SJSA1 (cell line): ENCODE measurements at places on chromosomes 7 and 10.

DNA sequence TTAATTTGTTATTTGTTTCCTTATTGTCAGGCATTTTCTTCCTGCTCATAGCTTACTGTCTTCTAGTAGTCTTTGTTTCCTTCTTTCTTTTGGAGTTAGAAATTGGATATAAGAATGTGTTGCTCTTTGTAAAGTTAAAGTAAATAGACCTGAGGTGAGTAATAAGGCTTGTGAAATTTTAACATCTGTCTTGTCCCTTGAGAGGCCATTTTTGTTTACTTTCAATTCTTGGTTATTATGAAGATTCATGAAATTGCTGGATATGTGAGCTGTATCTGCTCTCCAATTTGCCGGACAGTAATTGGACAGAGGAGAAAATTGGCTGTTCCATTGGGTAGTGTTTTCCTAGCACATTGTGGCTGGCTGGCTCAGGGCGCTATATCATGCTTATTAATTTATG, 260.7 kb downstream of the EXOC4 start:
- DNase-seq, result peak; percentile 28

DNA sequence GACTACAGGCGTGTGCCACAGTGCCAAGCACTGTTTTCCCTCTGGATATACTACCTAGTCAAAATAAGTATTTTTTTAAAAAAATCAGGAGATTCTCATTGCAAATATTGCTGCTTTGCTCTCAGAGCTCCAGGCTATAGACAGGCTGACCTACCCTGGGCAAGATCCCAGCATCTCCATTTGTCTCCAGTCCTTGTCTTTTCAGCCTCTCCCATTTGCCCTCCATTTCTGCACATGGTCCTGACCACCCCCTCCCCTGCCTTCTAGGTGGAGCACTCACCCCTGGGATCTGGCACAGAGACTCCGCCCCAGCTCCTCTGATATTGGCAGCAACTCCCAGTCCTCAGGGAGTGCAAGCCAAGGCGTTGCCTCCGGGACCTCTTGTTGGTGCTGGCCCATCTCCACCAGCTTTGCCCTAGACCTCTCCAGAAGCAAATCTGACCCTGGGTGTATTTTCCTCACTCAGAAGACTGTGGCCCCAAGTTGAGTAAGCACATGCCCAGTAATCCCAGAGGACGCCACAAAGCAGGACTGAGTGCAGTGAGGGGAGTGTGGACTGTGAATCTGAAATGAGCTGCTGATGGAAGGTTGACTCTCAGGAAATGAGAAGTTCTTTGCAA, 120.6 kb downstream of the MTPAP start:
- no peak for DNase-seq

DNA sequence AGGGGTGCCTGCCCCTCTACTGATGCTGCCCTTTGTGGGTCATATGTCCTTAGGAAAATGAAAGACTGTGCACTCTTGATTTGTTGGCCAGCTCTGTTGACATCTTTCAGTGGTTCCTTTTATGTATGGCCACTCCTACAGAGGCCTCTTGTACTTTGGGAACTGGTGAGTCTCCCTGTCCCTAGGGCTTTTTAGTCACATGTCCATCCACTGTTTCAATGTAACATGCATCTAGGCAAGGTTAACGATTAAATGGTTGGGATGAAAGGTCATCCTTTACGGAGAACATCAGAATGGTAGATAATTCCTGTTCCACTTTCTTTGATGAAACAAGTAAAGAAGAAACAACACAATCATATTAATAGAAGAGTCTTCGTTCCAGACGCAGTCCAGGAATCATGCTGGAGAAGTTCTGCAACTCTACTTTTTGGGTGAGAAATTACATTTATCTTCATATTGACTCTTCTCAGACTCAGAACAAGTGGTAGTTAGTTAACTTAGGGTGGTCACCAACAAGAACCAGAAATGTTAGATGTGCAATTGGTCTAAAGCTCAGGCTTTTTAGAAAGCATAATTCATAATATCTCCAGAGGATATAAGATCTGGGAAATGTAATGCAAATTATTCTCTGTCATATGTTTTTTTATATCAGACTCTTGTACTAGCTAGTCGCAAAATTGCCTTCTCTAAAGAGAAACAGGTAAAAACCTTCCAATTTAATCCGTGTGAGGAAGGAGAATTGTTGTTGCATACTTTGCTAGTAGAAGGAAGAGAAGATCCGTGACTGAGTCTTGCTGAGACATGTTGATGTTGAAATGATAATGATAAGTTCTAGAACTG, at the start of gene ABCC2:
TSS of gene ABCC2 (plus strand) at position 194 of the 840 bp plus-strand sequence. CDS start at position 399, 205 bp downstream.
- DNase-seq, result no peak

GRCh38 chr7:153152801-153153422, 393.4 kb downstream of the ACTR3B start:
- no peak for DNase-seq

DNA sequence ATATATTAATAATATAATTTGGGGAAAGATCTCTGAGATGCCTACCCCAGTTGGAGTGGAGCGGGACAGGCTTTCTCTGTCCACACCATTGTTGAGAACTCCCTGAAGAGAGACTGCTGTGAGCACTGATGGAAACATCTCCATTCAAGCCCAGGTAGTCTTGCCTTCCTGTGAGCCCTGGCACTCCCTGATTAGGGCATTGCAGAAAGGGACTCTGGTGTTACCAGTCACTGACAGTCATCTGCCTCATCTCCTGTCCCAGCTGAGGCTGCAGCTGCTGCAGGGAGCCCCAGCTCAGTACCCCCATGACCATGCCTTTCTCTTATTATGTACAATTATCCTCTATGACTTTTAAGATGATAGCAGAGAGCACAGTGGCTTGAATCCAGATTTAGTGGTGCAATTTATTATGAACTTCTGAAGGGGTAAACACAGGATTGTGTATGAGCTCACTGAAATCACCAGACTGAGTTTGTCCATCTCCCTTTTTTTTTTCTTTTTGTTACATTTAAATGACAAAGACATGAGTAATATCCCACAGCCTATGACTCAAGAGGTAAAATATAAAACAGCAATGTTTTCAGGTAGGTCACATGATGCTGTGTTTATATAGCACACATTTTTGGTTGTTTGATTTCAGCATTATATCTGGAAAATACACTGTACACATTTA, 236.9 kb downstream of the SLC25A13 start:
- peak; percentile 78 for DNase-seq

DNA sequence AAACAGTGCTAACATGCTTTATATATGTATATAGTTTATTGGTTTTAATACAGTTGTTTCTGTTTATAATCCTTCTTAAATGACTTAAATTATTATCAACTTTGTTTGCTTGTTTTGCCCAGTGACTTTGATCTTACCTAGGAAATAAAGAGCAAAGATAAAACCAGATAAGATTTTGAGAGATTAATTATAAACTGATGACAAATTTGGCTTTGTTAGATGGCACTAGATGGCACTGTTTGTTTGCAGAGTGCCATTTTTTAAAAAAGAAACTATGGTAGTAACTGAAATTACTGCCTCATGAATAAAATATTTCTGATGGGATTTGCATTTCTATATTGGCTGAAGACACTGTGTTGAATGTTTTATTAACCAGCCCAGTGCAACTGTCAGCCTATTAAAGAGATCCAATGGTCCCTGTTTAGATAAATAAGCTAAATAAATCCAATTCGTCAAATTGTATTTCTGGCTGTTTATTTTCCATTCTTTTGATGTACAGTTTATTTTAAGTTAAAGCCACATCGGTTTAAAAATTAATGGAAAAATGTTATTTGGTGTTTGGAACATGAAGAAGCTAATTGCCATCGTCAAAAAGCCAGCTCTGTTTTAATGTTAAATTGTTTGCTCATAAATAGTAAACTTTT, 28.7 kb downstream of the VTI1A start:
- DNase-seq, result no peak

- DNase-seq, result peak; percentile 41
These were observed 41.5 kb downstream of the ASB4 start for GRCh38 chr7:95527033-95527775.

DNA sequence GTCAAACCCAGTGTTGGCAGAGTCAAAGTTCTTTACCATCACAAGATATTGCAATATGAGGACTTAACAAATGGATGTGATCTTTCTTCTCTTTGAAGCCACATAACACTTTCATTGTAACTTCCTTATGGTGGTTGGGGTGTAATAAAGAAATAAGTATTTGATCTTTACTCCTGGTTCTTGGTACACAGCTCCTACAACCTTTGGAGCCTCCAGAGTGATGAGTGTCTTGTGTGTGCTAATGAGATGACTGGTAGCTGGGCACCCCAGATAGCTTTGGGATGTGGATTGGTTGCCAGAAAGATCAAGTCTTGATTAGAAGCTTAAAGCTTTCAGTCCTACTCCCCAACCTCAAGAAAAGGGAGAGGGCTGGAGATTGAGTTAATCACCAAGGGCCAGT, 31.1 kb upstream of the YAE1 start:
- no peak for DNase-seq

GRCh38 chr10:36608251-36608650, 517.1 kb upstream of the ANKRD30A start:
- DNase-seq, result no peak

DNA sequence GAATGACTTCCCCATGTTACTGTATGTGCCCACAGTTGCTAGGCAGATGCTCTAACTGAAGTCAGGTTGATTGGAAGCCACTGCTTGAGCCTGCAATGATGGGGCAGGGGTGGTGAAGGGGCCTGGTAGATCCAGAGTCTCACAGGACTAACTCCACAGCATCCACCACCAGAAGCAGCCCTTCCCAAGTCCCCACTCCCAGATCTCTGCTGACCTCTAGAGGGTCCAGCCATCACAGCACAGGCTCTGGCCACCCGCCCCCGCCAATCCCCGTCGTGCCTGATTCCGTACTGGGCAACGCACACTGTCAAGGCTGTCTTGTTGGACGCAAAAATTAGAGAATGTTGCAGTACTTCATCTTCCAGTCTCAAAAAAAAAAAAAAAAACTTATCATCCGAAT, 136.8 kb upstream of the PDE1C start:
- no peak for DNase-seq

- DNase-seq, result no peak
These were observed 193.4 kb downstream of the CACNB2 start for GRCh38 chr10:18333621-18334020.

GRCh38 chr10:71969929-71970328, 5.7 kb downstream of the CHST3 start:
- no peak for DNase-seq

DNA sequence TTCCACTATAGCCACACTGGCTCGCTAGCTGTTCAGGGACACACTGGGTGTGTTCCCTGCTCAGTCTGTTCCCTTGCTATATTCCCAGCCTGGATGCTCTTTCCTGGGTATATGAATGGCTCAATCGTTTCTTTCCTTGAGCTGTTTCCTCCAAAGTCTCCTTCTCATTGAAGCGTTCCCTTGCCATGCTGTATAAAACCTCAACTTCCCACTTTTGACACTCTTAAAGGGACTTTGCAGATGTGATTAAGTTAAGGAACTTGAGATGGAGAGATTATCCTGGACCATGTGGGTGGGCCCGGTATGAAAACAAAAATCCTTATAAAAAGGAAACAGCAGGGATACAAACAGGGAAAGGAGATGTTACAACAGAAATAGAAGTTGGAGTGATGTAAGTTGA, 973.1 kb downstream of the LRMDA start:
- DNase-seq, result no peak

- DNase-seq, result no peak
These were observed 64.4 kb downstream of the CCNY start for GRCh38 chr10:35400595-35401268.
